GM03348 (cell line): ENCODE measurements at places on chromosomes 3 and 15.
A peak's percentile ranks its signal among the peaks of the same experiment; 100 is the strongest.

GRCh38 chr3:82000350-82000749, 238.9 kb upstream of the GBE1 start:
- DNase-seq = no peak

GRCh38 chr3:54339608-54340007, 217.3 kb downstream of the CACNA2D3 start:
- DNase-seq = no peak

DNA sequence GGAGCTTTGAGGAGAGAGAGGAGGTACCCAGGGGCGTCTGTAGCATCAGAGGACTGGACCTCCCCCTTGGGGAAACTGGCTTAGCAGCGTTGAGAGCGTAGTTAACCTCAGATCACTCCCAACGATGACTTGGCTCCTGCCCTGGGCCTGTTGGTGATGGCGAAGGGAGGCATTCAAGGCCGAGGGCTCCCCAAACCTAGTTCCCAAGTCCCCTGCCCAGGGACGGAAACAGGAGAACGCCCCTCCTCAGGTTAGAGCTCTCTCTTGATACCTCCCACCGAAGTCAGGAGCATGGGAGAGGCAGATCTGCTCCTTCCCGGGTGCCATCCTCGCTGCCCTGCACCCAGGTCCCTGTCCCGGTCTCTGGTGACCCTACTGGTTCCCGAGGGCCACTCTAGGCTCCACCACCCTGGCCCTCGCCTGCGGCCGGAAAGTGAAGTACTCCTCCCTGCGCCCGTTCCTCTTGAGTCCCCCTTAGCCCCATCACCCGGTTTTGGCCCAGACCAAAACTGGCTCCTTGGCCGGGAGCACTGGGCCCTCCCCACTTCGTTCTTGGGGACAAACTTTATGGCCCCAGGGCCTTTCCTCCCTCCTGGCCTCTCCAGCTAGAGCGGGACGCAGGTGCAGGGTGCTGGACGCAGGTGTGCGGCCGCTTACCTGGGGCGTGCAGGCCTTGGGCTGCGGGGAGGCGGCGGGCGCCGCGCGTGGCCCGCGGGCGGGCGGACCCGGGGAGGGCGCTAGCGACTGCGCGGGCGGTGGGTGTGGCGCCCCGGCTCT, 2.6 kb upstream of the SKOR1 start:
- no peak for DNase-seq

- DNase-seq = peak; percentile 53
Measured at GRCh38 chr3:179452176-179452564, 900 bp upstream of the GNB4 start.

GRCh38 chr3:47780741-47781684, 680 bp downstream of the SMARCC1 start:
- DNase-seq = peak; percentile 83

DNA sequence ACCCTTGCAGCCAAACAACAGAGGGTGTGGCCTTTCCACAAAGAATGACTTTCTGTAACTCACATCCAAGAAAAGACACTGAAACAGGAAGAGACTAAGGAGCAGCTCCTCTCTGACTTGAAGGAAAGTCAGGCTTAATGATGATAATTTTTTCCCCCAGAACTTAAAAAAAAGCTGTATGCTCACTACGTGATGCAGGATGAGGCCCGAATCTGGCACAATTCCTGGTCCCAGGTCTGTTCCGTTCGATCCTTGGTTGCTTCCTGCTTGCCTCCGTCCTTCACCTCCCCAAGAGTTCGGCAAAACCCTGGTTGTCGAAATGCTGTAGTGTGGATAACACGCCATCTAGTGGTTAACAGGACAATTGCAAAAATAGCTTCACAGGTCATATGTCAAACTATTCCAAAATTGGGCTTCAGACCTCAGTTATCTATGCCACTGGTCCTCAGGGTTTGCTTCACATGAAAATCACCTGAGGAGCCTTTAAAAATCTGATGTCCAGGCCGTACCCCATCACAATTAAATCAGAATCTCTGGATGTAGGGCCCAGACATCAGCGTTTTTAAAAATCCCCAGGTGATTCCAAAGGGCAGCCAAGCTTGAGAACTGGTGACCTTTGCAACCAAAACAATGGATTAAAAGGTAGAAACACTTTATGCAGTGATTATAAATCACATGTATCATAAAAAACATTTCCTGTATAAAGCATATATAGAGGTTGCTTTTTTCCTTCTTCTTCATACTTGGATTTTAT, 28.1 kb upstream of the SYNM start:
- peak; percentile 84 for DNase-seq

GRCh38 chr3:55294557-55294956, 192.5 kb downstream of the WNT5A start:
- no peak for DNase-seq

DNA sequence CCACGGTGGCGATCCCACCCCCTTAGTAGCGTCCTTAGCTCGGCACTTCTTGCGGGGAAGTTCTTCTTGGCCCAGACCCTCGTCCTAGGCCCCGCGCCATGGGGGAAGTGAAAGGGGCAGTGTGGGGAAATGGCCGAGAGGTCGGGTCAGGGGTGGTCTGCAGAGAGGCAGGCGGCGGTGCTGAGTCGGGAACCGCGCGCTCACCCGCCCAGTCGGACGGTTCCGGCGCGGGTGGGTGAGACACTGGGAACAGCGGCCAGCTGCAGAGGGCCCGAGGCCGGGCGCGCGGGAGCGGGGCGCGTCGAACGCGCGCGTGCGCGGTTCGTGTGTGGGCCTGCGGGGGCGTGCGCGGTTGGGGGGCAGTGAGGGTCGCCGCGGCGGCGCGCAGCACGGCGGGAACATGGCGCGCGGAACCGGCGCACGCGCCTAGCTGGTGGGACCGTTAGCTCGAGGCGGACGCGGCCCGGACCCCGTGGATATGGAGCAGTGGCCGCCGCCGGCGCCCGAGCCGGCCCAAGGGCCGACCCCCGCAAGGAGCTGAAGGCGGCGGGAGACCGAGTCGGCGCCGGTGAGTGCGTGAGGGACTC, 246.9 kb downstream of the GOLGA6L6 start:
- no peak for DNase-seq

DNA sequence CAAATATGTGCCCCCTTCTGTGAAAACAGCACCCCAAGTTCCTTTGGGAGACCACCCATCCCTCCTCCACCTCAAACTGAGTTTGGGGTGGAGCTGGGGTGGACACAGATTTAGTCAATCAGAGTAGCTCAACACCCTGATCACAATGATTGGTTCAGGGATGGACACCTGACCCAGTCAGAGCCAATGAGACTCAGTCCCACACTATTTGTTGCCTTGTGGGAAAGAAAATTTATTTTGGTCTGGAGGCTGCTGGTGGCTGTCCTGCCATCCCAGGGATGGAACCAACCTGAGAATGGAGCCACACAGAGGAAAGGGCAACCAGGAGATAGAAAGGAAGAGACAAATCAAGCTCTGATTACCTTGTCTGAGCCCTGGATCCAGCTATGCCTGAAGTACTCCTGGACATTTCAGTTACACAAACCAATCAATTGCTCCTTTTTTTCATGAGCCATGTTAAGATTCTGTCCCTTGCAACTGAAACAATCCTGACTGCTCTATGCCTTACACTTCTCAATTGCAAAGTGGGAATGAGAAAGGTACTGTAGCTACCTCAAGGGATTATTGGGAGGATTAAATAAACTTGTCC, 10.6 kb downstream of the DNASE1L3 start:
- DNase-seq = no peak

DNA sequence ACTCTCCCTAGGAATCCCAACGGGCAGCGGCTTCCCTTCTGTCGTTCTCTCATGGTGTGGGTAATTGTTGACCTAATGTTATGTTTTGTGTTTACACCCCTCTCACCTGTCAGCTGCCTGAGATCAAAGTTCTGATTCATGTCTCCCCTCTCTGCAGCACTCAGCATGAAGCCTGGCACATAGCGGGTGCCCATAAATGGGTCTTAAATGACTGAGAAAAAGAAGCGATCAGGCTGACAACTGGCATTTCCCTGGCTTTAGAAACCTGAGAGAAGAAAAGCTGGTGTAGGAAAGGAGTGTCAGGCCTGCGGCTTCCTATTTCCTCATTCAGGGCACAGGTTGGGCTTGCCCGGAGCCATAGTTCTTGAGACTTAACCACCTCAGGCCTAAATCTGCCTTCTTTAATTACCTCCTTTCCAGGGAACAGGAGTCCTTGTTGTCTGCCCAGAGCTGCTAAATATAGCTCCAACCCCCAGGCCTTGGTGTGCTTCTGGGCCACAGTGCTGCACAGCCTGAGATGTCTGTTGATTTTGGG, 31.8 kb downstream of the LPP start:
- no peak for DNase-seq

DNA sequence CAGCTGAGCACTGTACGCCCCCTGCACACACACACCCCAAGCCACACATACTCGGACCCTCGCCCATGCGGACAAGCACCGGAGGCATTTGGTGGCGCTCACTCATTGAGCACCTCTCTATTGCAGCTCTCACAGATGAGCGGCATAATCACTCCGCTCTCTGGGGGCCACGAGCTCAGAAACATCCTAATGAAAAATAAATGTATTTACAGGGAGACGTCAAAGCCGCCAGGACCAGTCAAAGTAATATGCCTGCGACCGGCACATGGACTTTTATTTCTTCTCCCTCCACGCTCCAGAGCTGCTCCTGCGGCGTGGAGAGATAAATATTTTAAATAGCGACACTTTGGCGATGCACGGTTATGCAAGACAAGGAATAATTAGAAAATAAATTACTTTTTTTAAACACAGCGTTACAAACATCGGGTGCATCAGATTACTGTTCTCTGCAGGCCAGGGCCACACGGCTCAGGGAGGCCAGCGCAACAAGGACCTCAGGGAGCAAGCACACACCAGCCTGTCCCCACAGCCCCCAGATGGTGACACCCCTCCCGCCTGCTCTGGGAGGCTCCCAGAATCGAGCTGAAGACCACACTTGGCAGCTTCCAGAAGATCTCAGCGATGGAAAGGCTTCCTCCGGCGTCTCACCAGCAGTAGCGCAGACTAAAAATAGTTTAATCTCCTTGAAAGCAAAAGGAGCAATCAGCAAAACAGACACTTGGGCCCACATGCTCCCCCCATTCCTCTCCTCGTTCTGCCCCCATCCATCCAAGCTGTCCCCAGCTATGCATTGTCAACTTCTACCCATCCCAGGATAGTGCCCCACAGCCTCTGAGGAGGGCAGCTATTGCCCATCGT, 48.0 kb downstream of the CACNA2D2 start:
- no peak for DNase-seq

- DNase-seq = no peak
Measured at GRCh38 chr3:129360705-129361460, 67.6 kb downstream of the EFCAB12 start.

GRCh38 chr15:99614749-99615288, 49.0 kb downstream of the MEF2A start:
- DNase-seq = no peak

- DNase-seq = no peak
Measured at GRCh38 chr3:128337305-128337704, 129.4 kb downstream of the DNAJB8 start.

GRCh38 chr3:99681512-99681911, 43.1 kb downstream of the COL8A1 start:
- DNase-seq = no peak

GRCh38 chr3:105537371-105538080, 170.8 kb downstream of the ALCAM start:
- peak; percentile 8 for DNase-seq

GRCh38 chr3:86221601-86222000, 769.3 kb downstream of the VGLL3 start:
- DNase-seq = no peak

GRCh38 chr15:78372880-78373279, 32.7 kb downstream of the CRABP1 start:
- no peak for DNase-seq

DNA sequence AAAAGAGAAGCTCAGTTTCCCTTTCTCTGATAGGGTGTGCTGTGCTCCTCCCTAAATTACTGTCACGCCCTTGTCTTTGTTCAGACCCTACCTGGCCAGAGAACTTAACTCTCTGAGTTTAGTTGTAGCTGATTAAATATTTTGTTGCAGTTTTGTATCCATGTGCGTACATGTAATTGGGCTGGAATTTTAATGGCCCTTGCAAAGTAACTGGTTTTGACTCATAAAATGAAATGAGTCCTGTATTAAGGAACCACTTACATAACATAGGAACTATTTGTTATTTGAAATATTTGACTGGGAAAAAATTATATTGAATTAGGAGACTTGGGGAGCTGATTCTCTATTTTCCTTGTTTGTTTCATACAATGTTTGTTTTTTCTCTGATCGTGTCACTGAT, 80.2 kb downstream of the LRRK1 start:
- DNase-seq = peak; percentile 67

DNA sequence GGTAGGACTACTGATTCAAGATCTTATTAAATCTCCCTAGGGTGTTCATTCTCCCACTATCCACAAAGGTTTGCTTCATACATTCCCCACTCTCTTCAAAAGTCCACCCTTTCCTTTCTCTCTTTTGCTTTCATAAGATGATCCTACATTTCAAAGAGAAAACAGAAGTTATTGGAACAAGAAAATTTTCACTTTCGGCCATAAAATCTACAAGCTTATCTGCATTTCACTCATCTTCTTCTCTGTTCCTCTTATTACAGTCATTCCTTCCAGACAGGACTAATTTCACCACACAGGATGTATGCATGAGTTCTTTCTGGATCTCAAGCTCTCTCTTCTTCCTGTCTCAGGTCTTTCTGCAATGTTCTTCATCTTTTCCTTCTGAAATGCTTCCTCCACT, 238.7 kb downstream of the ISL2 start:
- DNase-seq = no peak

- DNase-seq = no peak
Measured at GRCh38 chr3:126398423-126399350, 4.0 kb downstream of the CFAP100 start.

GRCh38 chr15:60781211-60781713, 302.3 kb upstream of the ICE2 start:
- no peak for DNase-seq

DNA sequence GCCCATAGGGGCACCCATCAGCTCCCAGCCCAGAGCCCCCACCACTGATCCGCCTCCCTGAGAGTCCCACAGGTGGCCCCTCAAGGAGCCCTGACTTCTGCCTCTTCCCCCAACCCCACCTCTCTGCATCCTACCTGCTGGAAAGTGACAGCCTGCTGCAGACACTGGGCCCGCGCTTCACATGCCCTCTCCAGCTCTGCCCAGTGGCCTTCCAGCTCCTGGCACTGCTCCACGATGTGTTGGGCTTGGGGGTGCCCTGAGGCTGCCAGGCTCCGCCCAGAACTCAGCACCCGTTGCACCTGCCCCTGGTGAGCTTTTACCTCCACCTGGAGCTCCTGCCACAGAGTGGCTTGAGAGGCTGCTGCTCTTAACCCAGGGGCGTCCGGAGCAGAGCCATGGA, 20.1 kb downstream of the SPTBN5 start:
- no peak for DNase-seq

- peak; percentile 43 for DNase-seq
Measured at GRCh38 chr3:41202834-41203345, 3.6 kb downstream of the CTNNB1 start.
